Naive B cell (primary cell): ENCODE measurements at places on chromosomes 5 and 9. TPM values are rescaled to one million over a fixed set of nuclear protein-coding genes. Genes with fewer than 3 reads are reported as not detected.
A peak's percentile ranks its signal among the peaks of the same experiment; 100 is the strongest.

DNA sequence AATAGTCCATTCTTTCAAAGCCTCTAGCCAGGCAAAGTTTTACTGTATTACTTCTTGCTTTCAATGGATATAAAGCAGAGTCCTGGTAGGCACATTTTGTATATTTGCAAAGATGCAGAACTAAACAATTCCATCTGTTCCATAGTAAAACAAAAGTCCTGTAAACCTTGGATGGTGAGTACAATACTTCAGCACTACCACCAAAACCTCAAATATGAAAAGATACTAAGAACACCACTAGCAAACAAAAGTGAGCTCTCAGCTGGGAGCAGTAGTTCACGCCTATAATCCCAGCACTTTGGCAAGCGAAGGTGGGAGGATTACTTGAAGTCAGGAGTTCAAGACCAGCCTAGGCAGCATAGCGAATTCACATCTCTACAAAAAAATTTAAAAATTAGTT, 195.0 kb downstream of the MSX2 start:
- no peak overlapping the region for H3K27ac ChIP-seq
- no peak overlapping the region for H3K4me3 ChIP-seq
- DNase-seq: no peak
- peaks cover 5% of the 10 kb centered on the region for H3K4me1 ChIP-seq

MARCHF3 gene
- polyA plus RNA-seq: 67.2 TPM

WHRN gene
- polyA plus RNA-seq: 2.0 TPM

TMEM252 gene
- not detected for polyA plus RNA-seq

GRCh38 chr9:6417186-6417585, 4.2 kb downstream of the UHRF2 start:
- peak overlapping the region; percentile 11 for H3K4me3 ChIP-seq
- peaks cover 63% of the 10 kb centered on the region for H3K4me1 ChIP-seq

GRCh38 chr9:133238851-133239532, 29.9 kb upstream of the OBP2B start:
- DNase-seq: peak; percentile 37
- H3K4me3 ChIP-seq: peak overlapping the region; percentile 57
- peaks cover 32% of the 10 kb centered on the region for H3K27me3 ChIP-seq
- no peak overlapping the region for H3K27ac ChIP-seq

DNA sequence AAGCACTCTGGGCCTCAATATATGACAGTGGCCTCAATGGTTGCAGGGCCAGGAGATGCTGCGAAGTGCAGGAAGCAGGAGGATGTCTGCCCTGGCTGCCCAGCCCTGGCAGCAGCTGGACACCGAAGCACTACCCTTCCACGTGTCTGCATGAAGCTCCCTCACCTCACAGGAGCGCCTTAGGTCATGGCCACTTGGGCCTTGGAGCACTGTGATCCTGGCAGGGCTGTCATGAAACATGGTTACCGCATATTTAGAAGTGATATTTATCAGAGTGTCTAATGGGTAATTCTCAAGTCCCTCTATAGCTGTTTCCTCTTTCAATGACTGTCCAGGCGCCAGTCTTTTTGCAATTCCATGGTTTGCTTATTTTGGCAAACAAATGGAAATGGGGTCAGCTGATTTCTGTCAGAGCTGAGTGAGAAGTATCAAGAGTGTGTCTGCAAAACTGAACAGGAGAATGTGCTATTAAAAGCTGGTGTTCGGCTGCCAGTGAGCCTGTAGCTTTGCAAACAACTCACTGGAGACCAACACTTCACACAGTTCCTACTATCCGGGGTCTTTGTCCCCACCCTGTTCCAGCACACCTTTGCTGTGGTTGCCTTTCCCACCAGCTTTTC, 285.9 kb downstream of the KIF4B start:
- H3K27ac ChIP-seq: no peak overlapping the region
- no peak overlapping the region for H3K4me3 ChIP-seq
- no peaks in the 10 kb centered on the region for H3K27me3 ChIP-seq
- no peak for DNase-seq
- H3K36me3 ChIP-seq: no peaks in the 10 kb centered on the region
- H3K4me1 ChIP-seq: no peaks in the 10 kb centered on the region

- DNase-seq: no peak
- H3K27me3 ChIP-seq: peaks cover 10% of the 10 kb centered on the region
- no peak overlapping the region for H3K4me3 ChIP-seq
- H3K36me3 ChIP-seq: no peaks in the 10 kb centered on the region
These were observed 422.2 kb downstream of the CTNND2 start for GRCh38 chr5:11482011-11482410.

GRCh38 chr5:9104571-9105339, 441.1 kb downstream of the SEMA5A start:
- DNase-seq: no peak
- H3K36me3 ChIP-seq: no peaks in the 10 kb centered on the region
- no peak overlapping the region for H3K27ac ChIP-seq

LARP1 gene
- polyA plus RNA-seq: 12.2 TPM

- no peaks in the 10 kb centered on the region for H3K36me3 ChIP-seq
- H3K4me3 ChIP-seq: no peak overlapping the region
- no peak for DNase-seq
- H3K4me1 ChIP-seq: peaks cover 3% of the 10 kb centered on the region
These were observed 23.2 kb upstream of the RARS1 start for GRCh38 chr5:168463081-168463480.

GRCh38 chr9:77834898-77835488, 186.9 kb upstream of the GNA14 start:
- H3K36me3 ChIP-seq: no peaks in the 10 kb centered on the region
- no peak overlapping the region for H3K4me3 ChIP-seq
- no peak for DNase-seq
- no peaks in the 10 kb centered on the region for H3K4me1 ChIP-seq

GRCh38 chr9:76231001-76231400, 163.2 kb downstream of the RFK start:
- no peaks in the 10 kb centered on the region for H3K4me1 ChIP-seq
- H3K27me3 ChIP-seq: no peaks in the 10 kb centered on the region
- no peak for DNase-seq
- H3K27ac ChIP-seq: no peak overlapping the region
- H3K36me3 ChIP-seq: no peaks in the 10 kb centered on the region

- H3K4me3 ChIP-seq: no peak overlapping the region
- DNase-seq: no peak
- H3K4me1 ChIP-seq: no peaks in the 10 kb centered on the region
- H3K36me3 ChIP-seq: peaks cover 15% of the 10 kb centered on the region
- H3K27me3 ChIP-seq: peaks cover 10% of the 10 kb centered on the region
- H3K27ac ChIP-seq: no peak overlapping the region
These were observed 125.0 kb downstream of the LHFPL2 start for GRCh38 chr5:78523314-78524193.

DNA sequence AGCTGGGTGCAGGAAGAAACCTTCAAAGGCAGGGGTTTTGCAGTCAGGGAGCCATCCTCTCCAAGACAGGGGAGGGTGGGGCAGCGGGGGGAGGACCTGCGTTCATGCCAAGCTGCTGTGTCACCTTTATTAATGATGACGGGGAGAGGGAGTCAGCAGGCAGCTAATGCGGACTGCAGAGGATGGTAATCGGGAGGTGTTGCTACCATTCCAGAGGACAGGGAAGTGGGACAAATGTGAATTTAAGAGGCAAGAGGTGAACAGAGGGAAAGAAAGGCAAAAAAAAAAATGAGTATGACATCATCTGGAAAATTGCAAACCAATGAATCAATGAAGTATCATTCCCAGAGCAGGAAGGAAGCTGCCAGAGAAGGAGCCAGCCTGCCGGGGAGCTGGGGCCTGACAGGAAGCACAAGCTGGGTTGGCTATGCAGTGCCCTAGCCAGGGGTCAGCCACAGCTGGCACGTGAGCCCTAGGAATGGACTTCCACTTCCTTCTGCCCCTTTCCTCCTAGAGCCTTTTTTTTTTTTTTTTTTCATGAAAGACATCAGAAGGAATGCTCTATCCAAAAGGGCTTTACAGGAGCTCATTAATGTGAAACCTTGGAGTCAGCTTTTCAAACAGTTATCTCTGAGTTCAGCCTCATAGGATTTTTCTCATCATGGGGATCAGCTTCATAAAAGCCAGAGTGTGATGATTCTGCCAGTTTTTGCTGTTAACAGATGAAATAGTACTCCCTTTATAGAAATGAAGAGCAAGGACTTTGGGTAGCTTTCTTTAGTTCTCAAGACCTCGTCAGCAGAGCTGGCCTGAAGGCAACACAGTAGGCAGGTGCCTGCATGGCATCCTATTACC, 9.2 kb downstream of the INSYN2B start:
- H3K36me3 ChIP-seq: peaks cover 5% of the 10 kb centered on the region
- H3K27me3 ChIP-seq: no peaks in the 10 kb centered on the region
- no peak overlapping the region for H3K27ac ChIP-seq
- no peak overlapping the region for H3K4me3 ChIP-seq
- DNase-seq: no peak
- H3K4me1 ChIP-seq: peaks cover 22% of the 10 kb centered on the region

DNA sequence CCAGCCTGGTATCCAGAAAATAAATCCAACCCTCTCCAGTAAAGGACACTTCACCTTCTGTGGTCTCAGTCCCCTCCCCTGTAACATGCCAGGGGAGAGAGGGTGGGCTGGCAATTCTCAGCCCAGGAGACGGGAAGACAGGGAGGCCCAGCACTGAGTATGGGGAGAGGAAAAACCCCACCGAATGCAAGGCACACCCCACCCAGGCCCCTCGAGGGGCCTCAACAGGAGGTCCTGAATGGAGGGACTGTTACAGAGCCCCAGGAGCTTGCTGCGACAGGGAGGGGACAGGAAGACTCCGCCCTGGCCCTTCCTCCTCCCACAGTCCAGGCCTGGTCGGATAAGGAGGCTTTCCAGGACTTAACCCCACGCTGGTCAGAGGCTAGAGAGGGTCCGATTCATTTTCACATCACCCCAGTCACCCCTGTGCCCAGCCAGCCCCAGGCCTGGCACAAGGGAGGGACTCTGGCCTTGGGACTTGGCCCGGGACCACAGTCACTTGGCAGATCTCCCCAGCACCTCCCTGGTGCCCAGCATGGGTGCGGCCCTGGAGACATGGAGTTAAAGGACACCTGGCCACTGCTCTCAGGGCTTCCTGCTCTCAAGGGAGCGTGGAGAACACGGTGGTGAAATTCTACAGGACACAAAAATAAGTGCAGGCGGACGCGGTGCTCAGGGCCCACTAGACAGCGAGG, 44.9 kb upstream of the STXBP1 start:
- H3K27me3 ChIP-seq: peaks cover 10% of the 10 kb centered on the region
- peaks cover 16% of the 10 kb centered on the region for H3K4me1 ChIP-seq
- H3K36me3 ChIP-seq: no peaks in the 10 kb centered on the region
- H3K27ac ChIP-seq: no peak overlapping the region
- DNase-seq: no peak

TAF11L7 gene
- not detected for polyA plus RNA-seq

- H3K27ac ChIP-seq: no peak overlapping the region
- H3K4me1 ChIP-seq: peaks cover 5% of the 10 kb centered on the region
- no peaks in the 10 kb centered on the region for H3K36me3 ChIP-seq
- DNase-seq: no peak
These were observed 166.6 kb upstream of the CD180 start for GRCh38 chr5:67363180-67363709.

CEP72 gene
- polyA plus RNA-seq: 1.9 TPM

GRCh38 chr5:57895766-57896165, 413.2 kb upstream of the ACTBL2 start:
- no peaks in the 10 kb centered on the region for H3K4me1 ChIP-seq
- no peak overlapping the region for H3K27ac ChIP-seq
- H3K27me3 ChIP-seq: no peaks in the 10 kb centered on the region
- no peak for DNase-seq

DNA sequence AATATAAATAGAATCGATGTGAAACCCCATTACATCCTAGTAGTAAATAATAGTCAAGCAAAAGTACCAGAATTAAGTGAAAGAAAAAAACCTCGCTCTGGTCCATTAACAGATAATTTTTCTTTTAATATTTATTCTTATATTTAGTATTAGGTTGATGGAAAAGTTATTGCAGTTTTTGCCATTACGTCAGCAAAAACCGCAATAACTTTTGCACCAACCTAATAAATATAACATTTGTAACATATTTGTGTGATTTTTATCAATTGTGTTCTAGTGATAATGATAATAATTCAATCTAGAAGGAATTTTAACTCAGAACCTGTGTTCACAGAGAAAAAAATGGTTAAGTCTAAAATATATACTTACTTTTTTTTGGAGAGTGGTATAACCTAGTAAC, 16.1 kb downstream of the RORB start:
- H3K27me3 ChIP-seq: peaks cover 5% of the 10 kb centered on the region
- no peak overlapping the region for H3K27ac ChIP-seq
- H3K4me1 ChIP-seq: no peaks in the 10 kb centered on the region
- no peak overlapping the region for H3K4me3 ChIP-seq

DNA sequence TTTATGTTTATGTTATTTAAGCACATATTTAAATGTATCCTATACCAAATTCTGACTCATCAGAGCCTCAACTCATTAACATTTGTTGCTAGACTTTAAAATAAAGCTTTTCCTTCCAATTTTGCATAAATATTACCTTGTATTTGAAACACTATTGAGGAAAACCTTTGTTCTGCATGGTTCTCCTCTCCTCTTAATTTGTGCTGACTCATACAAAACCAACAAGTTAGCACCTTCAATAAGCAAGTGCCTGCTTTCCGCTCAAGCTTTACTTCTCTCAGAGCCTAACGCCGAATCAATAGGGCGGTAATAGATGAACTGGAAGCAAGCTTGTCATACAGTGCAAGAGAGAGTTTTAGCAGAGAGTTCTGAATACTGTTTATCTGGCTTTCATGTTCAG, 7.9 kb downstream of the AMACR start:
- DNase-seq: no peak
- no peak overlapping the region for H3K4me3 ChIP-seq
- H3K36me3 ChIP-seq: peaks cover 15% of the 10 kb centered on the region
- peaks cover 5% of the 10 kb centered on the region for H3K4me1 ChIP-seq
- H3K27ac ChIP-seq: no peak overlapping the region

GRCh38 chr9:7045361-7045760, 287.6 kb downstream of the KDM4C start:
- H3K4me3 ChIP-seq: no peak overlapping the region
- H3K27me3 ChIP-seq: no peaks in the 10 kb centered on the region
- no peak overlapping the region for H3K27ac ChIP-seq
- no peak for DNase-seq
- peaks cover 6% of the 10 kb centered on the region for H3K4me1 ChIP-seq

DNA sequence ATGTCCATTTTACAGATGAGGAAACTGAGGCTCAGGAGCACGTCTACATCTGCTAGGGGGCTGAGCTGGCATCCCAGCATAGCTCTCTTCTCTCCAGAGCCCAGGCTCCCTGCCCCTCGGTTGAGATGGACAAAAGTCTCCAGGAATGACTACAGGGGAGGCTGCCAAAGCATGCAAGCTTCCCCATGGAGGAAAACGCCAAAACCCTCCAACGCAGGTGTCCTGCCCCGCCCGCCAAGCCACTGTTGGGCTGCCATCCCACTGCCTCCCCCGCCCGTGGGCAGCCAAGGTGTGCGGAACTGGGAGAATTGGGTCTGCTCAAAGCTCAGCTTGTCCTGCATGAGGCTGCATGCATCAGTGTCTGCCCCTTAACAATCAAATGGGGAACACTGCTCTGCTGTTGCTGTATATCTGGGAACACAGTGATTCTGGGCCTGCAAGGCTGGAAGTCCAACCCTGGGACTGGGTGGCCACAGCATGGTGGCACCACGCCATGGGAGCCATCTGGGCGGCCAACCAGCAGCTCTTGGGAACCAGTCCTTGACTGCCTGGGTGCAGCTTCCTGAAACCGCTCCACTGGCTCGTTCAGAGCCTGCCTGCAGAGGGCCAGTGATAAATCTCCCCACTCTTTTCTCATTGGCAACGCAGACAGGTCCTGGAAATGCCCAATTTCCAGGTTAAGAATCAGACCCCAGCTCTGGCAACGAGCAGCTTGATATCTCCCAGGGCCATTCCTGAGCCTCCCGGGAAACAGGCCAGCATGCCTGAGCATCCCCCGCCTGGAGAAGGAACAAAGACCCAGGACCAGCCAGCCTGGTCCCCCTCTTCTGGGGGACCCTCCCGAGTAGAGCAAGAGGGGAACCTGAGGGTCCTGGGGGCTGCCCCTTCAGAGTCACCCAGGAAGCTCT, 3.5 kb downstream of the RALGDS start:
- H3K4me1 ChIP-seq: peaks cover 44% of the 10 kb centered on the region
- no peak for DNase-seq
- no peaks in the 10 kb centered on the region for H3K27me3 ChIP-seq
- no peaks in the 10 kb centered on the region for H3K36me3 ChIP-seq
- no peak overlapping the region for H3K4me3 ChIP-seq
- no peak overlapping the region for H3K27ac ChIP-seq
